ENCODE measurements at places on chromosomes 7 and 10.

GRCh38 chr10:43856299-43856698, 207.6 kb upstream of the ZNF32 start:
- DNase-seq, result no peak

- no peak for DNase-seq
Measured at GRCh38 chr10:33064706-33065105, 106.7 kb upstream of the ITGB1 start.

DNA sequence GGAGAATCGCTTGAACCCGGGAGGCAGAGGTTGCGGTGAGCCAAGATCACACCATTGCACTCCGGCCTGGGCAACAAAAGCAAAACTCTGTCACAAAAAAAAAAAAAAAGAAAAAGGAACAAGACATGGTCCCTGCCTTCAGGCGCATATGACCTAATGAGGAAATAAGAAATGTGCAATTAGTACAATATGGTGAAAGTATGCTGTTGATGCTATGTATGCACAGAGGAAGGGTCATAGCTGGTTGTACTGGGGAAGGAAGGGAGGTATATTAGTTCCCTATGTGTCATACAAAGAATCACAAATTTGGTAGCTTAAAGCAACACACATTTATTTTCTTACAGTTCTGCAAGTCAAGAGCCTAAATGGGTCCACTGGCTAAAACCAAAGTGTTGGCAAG, 97.8 kb upstream of the MPP7 start:
- DNase-seq, result no peak

- peak; percentile 20 for DNase-seq
Measured at GRCh38 chr7:101884671-101885596, 67.5 kb downstream of the CUX1 start.

GRCh38 chr7:44762300-44762699, 13.7 kb downstream of the ZMIZ2 start:
- DNase-seq, result no peak

DNA sequence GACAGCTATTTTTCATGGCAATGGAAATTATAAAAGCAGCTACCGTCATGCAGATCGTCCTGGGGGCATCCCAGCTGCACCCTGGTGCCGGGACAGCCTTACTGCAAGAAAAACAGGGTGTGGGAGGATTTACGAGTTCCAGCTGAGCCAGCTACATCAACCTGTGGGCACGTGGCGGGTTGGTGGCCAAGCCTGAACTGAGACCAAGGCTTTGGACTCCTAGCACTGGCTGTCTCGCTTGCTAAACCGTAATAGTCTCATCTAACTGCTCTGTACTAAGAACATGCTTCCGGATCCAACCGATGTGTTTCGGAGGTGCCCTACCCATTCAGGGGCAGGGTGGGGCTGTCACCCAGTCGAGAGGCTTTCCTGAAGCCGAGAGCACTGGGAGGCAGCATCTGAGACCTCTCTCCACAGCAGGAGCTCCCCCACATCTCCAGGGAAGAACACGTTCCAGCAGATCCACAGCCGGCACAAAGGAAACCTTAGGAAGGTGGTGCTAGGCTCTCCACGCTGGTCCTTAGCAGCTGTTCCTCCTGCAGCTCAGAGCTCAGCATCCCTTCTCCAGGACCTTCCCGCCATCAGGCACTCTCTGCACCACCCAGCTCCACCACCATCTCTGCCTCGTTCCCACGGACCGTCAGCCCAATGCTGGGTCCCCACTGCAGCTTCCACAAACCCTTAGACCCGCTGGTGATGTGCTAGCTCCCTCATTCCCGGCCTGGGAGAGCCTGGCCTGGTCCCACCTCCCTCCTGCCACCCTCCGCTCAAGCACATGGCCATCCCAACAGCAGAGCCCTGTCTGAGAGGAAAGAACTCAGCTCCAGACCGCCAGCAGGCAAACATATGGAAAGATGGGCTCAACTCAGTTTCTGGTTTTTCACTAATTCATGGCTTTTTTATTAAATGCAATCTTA, 158.5 kb downstream of the PTPRN2 start:
- DNase-seq, result no peak

GRCh38 chr10:14439451-14440259, 108.9 kb upstream of the FRMD4A start:
- no peak for DNase-seq

DNA sequence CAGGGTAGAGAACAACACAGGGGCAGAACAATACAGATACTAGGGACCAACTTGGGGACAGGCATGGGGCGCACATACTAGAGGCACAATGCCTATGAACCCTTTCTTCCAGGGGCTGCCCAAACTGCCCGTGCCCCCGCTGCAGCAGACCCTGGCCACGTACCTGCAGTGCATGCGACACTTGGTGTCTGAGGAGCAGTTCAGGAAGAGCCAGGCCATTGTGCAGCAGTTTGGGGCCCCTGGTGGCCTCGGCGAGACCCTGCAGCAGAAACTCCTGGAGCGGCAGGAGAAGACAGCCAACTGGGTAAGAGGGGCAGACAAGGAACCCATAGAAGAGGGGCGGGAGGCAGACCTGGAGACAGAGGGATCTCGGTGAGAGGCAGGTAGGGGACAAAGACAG, 5.8 kb downstream of the CHAT start:
- DNase-seq, result no peak

DNA sequence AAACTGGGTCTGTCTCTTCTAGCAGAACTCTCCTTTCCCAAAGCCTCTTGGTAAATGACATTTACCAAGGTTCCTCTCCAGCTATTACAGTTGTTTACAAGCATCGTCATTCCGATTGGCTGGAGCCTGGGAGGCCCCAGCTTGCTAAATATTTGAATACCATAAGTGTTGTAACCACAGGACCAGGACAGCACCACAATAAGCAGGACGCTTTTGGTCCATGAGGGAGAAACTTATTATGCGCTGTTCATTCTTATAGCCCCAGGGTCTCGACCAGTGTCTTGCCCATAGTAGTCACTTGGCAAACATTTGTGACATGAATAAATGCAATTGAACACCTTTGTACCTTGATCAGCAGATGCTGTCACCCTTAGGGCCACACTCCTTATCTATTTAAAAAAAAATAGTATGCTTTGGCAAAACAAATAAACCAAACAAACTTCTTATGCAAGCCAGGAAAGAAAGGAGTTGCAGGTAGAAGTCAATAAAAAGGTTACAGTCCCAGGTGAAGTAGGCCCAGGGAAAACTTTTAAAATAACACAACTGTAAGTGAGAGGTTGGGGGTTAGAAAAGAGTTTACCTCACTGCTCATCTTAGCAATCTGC, 32.8 kb downstream of the NRAP start:
- no peak for DNase-seq

DNA sequence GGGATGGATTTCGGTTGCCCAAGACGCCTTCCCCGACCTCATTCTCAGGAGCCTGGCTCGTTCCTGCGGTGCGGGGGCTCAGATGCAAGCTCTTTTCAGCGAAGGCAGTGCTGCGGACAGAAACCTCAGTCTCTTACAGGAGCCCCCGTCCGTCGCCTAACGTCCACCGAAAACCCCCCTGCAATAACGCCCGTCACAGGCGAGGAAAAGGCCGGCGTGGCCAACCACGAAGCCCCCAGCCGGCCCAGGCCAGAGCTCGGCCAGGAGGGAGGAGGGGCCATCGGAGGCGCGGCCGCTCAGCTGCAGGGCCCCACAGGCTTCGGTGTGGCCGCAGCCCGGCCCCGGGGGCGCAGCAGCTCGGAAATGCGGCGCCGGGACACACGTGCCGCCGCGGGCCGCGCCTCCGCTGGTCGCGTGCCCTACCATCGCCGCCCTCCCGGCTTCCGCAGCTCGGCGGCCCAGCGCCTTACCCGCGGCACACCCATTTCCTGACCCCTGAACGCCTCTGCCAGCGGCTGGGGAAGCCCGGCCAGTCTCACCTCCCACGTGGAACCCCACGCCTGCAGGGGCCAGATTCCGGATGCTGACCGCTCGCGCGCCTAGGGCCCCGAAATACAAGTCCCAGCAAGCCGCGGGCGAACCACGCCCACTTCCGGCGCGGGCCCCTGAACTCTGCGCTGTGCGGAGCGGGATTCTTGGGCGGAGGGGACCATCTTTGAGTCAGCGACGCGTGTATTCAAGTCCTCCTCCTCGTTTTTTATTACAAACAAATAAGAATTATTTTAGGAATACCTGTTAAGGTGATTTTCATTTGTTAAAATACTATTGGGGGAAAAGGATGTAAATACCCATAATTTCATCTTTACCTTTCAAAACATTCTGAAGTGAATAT, at the start of gene ZNF239:
Gene ZNF239 (minus strand): TSS at position 616 of the 892 bp plus-strand sequence. CDS start 16,537 bp downstream, outside the sequence.
- peak; percentile 80 for DNase-seq

DNA sequence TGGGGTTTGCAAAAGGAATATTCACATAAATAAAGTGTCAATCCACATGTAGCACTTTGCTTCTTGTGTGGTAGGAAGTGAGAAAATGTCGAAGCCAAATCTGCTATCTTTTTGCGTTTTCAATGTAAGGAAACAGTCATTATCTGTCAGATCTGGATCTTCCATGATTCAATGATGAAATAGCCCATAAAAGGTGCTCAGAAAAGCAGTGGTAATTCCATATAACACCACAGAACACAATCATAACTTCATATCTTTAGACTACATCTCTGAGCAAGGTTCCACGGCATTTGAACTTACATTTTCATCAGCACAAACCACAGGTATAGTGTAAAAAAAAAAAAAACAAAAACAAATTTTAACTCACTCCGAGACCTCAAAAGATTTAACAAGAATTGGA, 39.9 kb upstream of the EGR2 start:
- no peak for DNase-seq

DNA sequence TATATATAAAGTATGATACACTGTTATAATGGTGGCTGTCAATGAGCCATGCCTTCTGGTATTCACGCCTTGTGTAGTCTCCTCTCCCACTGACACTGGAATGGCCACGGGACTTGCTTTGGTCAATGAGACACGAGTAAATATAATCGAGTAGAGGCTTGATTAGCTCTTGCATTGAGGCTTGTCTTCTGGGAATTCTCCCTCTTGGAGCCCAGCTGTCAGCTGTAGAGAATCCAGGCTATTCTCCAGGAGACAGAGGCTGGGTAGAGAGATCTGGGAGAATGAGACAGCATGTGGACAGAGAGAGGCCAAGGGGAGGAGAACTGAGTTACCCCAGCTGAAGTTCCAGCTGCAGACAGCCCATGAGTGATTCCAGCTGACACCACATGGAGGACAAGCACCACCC, 25.2 kb upstream of the PLCE1 start:
- DNase-seq, result no peak

DNA sequence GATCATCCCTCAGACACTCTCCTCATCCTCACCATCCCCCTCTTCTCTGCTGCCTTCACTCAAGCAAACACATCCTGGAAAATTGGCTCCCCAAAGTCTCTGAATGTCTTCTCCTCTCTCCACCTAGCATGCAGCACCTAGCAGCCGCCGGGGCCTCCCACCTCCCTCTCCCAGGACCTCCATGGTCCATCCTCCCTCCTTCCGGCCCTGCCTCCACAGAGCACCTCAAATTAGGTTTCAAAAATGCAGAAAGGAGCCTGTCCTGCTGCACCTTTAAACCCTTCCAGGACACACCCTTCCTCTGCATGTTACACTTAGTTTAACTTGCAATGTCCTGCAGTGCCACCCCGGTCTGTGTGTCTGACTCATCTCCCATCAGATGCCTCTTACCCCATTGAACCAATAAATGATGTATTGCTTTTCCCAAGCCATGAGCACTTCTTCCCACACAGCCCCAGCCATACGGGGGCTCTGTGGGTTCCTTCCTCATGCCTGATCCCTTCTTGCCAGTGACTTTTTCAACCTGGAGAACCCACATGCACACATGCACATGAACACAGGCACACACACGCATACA, 582.5 kb upstream of the MGMT start:
- no peak for DNase-seq

DNA sequence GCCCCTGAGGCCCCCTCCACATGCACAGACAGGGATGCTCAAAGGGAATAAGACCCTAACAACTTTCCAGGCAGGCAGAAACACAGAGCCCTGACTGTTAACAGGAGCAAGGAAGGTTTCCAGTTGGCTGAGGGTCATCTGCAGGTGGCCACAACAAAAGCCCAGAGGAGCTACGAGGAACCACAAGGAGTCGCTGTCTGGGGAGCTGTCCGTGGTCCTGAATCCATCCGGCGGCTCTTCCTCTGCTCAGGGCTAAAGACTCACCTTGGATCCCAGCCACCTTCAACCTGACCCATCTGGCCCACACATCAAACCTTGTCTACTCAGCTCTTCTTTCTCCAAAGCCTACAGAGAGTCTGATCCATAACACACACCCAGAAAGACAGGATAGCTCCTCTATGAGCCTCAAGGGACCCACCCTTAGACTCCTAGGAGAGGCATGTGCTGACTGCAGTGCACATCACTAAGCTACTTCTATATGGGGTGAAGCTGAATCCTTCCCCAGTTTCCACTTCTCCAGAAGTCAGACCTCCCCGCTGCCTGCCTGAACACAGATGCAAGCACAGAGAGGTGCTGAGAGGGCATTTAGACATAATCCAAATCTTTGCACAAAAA, 104.0 kb downstream of the SLIT1 start:
- DNase-seq, result peak; percentile 50

DNA sequence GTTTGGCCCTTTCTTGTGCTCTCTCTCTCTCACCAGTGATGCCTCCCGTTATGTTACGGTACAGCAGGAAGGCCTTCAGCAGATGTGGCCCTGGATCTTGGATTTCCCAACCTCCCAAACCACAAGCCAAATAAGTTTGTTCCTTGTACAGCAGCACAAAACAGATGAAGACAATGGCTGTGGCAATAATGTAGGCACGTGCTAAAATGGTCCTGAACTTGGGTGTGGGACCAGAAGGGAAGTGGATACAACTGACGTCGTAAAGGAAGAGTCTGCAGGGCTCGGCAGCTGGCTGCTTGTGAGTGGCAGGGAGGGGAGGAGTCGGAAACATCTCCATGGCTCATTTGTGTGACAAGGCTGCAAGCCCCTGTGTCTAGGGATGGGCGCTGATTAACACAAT, 26.8 kb downstream of the PROSER2 start:
- DNase-seq, result no peak

GRCh38 chr10:97101166-97101940, 84.4 kb downstream of the SLIT1 start:
- no peak for DNase-seq

All from activated gamma-delta T cell treated with Interleukin-2 at 50 U/mL for 16 hours (primary cell).